ENCODE measurements at places on chromosomes 3 and 15.
A peak's percentile ranks its signal among the peaks of the same experiment; 100 is the strongest.

GRCh38 chr3:78174821-78175220, 1134.9 kb downstream of the ROBO2 start:
- no peak for DNase-seq

DNA sequence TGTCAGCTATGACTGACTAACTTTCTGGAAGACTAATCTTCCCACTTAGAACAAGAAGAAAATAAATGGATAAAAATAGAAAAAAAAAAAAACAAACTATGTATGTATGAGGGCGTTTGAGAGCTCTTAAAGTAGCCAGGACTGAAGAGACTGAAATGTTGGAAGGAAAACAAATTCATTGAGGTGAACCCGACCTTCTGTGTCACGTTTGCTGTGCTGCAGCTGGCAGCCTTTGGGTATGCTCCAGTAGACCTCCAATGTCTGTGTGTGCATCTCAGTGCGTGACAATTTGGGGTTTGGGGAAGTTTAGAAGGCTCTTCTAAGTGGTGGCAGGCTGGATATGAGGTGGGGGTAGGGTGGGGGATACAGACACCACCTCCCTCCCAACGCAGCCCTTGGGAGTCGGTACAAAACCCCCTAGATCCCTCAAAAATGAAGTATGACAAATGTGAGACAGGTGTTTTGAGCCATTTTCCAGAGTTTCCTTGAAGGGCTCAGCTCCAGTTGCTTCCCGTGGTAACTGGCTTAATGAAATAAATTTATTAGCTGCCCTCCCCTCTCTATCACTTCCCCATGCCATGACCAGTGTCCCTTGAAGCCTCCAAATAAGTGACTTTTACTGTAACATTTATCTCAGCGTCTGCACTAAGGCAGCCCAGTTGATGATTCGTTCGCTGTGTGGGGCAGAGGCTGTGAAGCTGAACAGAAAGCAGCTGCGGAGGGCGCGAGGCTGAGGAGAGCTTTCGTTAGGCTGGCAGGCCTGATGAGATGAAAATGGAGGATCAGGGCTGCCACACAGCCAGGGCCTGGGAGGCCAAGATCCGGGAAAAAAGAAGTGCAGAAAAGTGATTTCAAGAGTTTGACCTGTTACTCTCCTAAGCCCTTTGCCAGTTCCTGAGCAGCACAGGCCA, 34.9 kb upstream of the GABRB3 start:
- DNase-seq: no peak

GRCh38 chr3:176697284-176697889, 499.9 kb downstream of the TBL1XR1 start:
- peak; percentile 65 for DNase-seq

GRCh38 chr3:9130345-9131305, 118.8 kb downstream of the SRGAP3 start:
- no peak for DNase-seq

DNA sequence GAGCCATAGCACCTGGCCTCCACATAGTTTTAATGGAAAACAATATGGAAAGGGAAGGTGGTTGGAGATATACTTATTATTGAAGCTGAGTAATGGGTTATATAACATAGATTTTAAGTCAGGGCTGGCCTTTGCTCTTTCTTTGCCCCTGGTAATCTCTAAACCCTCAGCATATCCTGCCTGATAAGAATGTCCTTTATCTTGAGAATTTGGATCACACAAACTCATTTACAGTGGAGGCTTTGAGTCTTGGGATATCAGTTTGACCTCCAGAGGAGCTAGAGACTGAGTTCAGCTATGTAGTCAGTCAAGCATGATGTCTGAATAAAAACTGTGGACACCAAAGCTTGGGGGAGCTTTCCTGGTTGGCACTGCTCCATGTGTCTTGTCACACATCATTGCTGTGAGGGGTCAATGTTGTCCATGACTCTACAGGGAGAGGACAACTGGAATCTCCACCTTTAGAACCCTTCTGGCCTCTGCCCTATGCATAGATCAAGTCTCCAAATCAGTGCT, 9.0 kb upstream of the C3orf33 start:
- no peak for DNase-seq

DNA sequence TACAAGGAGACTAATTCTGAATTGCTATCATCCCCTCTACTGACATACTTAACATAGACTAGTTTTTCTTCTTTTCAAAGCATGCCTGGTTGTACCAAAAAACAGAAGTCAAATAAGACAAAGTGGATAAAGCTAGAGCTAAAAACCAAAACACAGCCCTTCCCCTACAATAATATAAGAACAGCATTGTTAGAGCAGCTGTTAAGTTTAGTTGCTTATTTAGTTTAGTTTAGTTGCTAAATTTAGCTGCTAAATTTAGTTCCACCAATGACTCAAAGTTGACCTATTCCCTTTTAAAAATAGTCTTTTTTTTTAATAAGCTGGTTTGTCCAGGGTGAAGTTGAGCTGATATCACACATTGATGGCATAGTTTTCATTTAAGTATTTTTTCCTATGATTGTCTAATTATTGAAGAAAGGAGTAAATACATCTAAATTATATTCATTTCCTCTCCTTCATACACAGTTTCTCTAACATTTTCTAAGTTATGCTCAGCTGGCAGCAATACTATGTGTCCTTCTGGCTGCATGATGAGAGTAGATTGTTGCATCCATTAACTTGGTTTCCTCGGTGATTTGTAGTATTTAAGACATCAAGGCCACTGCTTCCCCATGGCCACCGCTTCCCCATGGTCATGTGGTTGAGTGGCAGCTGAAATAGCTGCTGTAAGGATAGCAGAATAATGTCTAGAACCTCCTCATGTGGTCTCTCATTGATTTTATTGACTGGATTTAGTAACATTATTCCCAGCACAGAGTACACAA, 718.6 kb upstream of the NECTIN3 start:
- DNase-seq: no peak

- DNase-seq: no peak
These were observed 11.4 kb upstream of the CYP11A1 start for GRCh38 chr15:74378848-74379247.

GRCh38 chr3:14787630-14788029, 31.1 kb upstream of the FGD5 start:
- no peak for DNase-seq

- no peak for DNase-seq
These were observed 51.8 kb downstream of the ONECUT1 start for GRCh38 chr15:52738311-52738710.

GRCh38 chr3:113258361-113258760, 47.0 kb downstream of the BOC start:
- no peak for DNase-seq

DNA sequence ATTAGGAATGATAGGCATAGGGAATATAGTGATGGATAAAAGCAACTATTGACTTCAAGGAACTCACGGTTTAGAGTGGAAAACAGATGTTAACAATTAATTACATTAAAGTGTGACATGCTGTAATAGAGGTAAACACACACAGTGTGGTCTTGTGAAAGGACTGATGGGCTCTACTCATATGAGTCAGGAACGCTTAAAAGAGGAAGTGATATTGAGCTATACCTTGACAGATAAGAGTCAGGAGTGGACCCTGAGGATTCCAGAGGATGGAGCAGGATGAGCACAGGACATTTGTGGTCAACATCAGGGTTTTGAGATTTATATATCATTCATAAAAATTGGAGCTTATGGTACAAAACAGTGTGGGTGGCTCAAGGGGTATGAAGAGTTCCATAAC, 11.0 kb downstream of the EXOG start:
- DNase-seq: no peak

DNA sequence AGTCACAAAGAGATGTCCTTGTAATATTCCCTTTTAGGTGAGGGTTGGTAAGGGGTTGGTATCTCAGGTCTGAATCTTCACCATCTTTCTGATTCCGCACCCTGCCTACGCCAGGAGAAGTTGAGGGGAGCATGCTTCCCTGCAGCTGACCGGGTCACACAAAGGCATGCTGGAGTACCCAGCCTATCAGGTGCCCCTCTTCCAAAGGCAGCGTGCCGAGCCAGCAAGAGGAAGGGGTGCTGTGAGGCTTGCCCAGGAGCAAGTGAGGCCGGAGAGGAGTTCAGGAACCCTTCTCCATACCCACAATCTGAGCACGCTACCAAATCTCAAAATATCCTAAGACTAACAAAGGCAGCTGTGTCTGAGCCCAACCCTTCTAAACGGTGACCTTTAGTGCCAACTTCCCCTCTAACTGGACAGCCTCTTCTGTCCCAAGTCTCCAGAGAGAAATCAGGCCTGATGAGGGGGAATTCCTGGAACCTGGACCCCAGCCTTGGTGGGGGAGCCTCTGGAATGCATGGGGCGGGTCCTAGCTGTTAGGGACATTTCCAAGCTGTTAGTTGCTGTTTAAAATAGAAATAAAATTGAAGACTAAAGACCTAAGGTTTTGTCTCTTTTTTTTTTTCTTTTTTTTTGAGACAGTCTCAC, 19.8 kb downstream of the TYRO3 start:
- no peak for DNase-seq

DNA sequence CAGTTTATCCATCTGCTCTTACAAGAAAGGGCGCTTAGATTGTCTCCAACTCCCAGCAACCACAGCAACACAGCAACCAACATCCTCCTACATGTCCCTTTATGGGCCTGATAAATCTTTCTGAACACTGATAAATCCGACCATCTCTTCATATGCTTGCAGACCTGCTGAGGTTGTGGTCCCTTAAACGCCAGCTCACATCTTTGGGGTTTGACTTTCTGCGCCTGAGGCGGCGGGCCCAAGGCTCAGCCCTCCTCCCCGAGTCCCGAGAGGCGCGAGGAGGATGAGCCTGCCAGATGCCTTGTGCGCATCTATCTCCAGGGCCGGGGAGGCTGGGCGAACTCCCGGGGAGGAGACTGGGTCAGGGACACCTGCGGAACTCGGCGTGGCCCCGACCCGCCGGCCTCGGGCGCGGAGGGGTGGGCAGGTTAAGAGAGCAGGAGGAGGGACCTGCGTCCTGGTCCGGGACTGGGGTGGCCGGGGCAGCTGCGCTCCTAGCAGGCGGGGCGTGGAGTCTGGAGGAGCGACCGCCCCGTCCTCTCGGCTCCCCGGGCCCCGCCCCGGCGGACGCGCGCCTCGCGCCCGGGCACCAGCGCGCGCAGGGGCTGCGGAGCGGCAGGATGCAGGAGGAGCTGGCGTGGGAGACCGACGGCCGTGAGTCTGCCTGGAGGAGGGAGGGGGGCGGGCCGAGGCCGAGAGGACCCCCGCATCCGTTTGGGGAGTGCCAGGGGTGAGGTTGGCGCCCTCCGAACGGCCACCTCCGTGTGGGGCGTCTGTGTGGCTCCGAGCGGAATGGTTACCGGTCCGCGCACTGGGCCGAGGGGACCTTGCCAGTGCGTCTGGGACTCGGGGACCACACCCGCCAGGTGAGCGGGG, at the start of gene ANKDD1A:
Gene ANKDD1A, plus strand, starts transcription at position 592 of the 876 bp plus-strand sequence. Its CDS starts 29 bp downstream, at position 621.
- peak; percentile 74 for DNase-seq

DNA sequence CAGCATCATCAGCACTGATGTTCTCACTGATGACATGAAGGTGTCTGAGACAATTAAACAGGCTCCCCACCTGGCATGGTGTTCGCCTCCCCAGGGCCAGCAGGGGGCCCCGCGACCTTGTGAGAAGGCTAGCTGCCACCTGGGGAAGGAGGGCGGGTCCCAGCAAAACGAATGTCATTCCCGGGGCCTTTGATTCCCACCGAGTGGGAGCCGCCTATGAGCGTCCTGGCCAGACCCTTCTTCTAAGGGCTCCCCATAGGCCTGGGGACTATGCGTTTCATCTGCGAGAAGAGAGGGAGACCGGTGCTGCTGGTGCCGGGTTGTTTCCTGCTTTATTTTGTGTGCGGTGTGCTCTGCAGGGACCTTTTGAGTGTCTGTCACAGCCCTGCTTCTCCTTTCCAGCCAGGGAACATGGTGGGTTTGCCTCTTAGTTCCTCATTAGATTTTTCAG, 20.5 kb upstream of the MINDY4B start:
- DNase-seq: peak; percentile 49

DNA sequence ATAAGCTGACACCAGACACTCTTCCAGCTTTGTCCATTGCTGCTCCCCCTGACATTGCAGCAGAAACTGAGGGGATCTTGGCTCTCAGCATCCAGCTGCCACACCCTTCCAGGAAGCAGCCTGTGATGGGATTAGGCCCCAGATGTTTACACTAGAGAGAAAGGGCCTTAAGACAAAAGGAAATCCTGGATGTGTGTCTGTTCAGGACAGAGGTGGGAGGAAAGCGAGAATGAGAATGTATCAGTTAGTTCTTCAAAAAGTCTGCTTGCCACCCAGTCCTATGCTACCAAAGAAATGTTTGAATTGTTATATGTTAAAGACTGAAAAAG, 58.8 kb downstream of the HES1 start:
- DNase-seq: no peak

GRCh38 chr3:14925729-14926591, 21.4 kb upstream of the NR2C2 start:
- no peak for DNase-seq

Measured in body of pancreas (tissue), 4 donors.